NCI-H345 (cell line): ENCODE measurements at places on chromosomes 1 and 21.
A peak's percentile ranks its signal among the peaks of the same experiment; 100 is the strongest.

- DNase-seq, result no peak
Observed at GRCh38 chr1:228472655-228473054, 14.5 kb upstream of the RNF187 start.

DNA sequence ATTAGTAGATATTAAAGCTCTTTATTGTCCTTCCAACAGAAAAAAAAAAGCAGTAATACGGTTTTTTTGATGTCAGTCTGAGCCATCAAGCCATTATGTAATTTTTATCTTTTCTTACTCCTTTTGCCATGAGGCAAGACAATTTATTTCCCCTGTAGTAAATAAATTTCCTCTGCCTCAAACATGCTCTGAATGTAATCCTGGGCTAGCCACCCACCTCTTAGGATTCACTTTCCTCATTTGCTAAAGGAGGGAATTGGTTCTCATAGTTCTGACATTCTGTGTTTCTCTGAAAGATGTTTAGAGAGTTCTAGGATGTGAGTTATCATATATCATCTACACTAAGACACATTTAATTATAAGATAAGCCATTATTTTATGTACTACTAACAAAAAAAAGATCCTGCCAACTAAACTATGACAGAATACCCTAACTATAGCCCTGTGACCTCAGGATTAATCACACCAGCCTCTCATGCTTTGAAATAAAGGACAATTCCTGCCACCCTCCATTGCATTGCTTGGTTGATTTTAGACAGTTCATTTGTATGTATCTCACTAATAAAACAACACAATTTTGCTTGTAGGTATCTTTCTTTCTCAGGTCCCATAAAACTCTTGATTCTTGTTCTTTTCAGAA lies 34.0 kb upstream of the RAP1A start:
- DNase-seq, result no peak

GRCh38 chr1:182384387-182384960 lies 7.1 kb downstream of the GLUL start:
- DNase-seq, result no peak

GRCh38 chr1:153610811-153611301 lies 2.1 kb downstream of the S100A16 start:
- no peak for DNase-seq

DNA sequence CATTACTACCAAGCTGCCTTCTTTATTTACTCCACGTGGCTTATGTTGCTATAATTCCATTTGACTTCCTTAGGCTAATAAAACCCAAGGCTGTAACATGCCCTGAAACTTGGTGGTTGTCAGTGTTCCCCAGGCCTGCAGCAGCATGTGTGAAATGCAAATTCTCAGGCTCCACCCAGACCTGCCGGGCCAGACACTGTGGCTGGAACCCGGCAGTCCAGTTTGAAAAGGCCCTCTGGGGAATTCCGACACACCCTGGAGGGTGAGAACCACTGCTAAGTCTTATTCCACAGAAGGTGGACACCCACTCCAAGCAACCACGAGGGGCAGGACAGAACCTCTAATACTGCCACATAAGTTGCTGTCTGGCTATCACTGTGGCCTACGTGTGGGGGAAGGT lies 41.4 kb downstream of the URB1 start:
- DNase-seq, result no peak

DNA sequence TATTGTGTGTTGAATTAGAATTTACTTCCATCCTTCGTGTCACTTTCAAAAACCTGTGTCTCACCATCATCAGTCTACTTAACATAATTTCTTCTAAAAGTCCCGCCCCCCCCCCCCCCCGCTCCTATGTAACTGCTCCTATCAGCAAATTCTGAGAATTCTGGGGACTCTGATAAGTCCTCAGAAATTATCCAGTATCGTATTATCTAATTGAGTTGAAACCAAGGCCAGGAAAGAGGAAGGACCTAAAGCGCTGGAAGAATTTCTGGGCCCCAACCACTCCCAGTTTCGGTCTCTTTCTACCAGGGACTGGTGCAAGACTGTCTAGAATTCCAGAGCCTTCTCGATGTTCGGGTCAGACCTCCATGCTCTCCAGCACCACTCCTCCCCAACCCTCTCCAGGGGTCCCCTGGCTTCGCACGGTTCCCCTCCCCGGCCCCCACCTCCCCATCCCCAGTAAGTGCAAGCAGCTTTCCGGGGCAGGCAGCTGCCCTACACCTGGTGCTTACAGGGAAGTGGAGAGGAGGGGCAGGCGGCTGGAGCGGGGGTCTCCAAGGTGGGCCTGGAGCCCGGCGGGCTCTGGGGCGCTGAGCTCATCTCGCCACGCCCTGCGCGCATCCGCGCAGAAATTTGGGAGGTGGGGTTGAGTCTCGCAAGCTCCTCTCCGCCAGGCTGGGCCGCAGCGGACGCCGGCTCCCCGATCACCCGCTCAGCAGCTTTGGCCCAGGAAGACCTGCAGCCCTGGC lies 16.0 kb upstream of the ZNF496 start:
- no peak for DNase-seq

GRCh38 chr1:48040154-48040553 lies 43.0 kb upstream of the TRABD2B start:
- no peak for DNase-seq

DNA sequence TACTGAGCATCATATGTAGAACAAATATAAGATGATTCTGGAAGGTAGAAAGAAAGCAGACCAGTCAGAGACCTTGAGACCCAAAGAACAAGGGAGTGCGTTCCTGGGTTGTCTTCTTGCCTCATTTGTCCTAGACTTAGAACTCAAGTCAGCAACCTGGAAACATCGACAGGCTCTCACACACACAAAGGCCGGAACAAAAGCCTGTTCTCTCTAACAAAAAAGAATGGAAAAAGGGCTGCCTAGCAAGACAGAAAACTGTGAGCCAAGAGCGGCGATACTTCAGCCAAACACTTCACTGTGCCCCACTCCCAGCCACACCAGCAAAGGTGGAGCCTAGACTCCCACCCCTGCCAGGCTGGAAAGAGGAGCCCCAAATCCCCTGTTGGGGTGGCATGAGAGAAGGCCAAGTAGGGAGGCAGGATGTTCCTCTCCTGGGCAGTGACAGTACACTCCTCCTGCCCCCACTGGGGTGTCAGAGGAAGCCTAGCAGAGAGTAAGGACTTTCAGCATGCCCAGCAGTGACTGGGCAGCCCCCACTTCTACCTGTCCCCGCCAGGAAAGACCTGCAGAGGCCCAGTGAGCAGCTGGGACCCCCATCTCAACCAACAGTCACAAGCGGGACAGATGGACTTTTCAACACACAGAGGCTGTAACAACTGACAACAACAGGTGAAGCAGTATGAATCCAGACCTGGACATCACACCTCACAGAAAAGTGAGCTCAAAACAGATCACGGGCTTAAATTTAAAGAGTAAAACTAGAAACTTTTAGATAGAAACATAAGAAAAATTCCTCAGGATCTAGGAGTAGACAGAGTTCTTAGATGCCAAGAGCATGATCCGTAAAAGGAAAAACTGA lies 33.0 kb downstream of the MRAP start:
- no peak for DNase-seq

GRCh38 chr1:245177071-245177900 lies 22.5 kb downstream of the KIF26B start:
- DNase-seq, result peak; percentile 13

GRCh38 chr1:43492826-43493225 lies 37.9 kb upstream of the PTPRF start:
- DNase-seq, result no peak

DNA sequence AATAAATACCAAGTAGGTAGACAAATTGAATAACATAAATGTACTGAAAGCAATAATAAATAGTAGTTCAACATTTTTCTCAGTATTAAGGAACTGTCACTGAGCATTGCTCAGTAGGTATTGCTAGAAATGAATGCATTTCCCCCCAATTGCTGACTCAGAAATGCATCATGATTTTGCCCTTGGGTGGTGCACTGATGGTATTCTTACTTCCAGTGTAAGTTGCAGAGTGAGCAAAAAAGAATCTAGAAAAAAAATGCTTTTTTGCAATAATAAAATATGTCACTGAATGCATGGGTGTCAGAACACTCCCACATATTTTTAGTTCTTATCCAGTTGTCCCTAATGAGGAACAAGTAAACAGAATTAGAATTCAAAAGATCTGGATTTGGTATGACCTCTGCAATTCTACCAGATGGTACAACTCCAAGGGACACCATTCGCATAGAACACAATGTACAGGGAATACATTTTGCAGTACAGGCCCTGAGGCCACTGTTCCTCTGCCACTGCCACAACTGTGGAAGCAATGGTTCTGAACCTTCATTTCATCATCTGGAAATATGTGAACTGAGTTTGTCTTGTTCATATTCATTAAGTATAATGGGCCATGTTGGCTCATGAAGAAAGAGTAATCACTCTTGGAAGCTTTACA lies 78.0 kb downstream of the ATP6V1G3 start:
- DNase-seq, result no peak

GRCh38 chr1:207040181-207040533 lies 7.6 kb upstream of the C1orf116 start:
- DNase-seq, result no peak

GRCh38 chr1:205543351-205544301 lies 39.2 kb downstream of the CDK18 start:
- DNase-seq, result peak; percentile 76

- no peak for DNase-seq
Observed at GRCh38 chr1:228904222-228904621, 168.9 kb downstream of the RHOU start.

DNA sequence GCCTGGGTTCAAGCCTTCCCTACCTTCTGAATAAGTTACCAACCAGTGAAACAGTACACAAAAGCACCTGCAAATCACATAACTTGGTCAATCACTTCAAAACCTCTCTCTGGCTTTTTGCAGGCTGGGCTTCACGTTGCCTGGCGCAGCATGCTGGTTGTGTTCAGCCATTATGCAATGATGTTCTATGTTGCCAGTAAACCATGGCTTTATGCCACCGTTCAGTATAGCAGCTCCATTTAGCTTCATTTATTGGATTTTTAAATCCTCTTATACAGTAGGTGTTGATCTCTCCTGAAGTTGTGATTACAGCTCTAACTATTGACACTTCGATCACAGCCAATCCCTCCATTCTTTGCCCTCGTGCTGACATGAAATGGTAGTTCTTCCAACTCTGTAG lies 233.6 kb upstream of the PTBP2 start:
- DNase-seq, result no peak

DNA sequence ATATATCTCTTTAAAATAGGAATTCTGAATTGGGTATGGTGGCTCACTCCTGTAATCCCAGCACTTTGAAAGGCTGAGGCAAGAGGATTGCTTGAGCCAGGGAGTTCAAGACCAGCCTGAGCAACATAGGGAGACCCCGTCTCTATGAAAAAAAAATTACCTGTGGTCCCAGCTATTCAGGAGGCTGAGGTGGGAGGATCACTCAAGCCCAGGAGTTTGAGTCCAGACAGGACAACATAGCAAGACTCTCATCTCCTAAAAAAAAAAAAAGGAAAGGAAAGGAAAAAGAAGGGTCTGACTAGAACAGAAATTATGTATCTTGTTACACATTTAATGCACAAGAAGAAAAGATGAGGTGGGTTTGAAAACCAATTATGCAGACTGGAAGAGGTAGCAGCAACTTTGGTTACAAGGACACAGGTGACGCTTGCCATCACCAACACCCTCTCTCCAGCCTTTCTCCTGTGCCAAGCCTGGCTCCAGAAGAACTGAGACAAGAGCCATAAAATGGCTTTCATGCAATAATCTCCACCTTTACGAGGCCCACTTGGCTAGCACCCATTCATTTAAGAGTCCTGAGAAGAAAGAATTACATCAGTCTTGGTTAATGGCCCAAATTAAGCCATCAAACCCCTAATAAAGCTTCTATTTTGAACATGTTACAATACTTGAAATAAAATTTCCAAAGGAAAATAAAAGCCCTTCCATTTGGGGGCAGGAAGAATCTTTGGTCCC lies 4.8 kb upstream of the SELENBP1 start:
- no peak for DNase-seq

- no peak for DNase-seq
Observed at GRCh38 chr1:226327761-226328162, 18.8 kb upstream of the LIN9 start.

DNA sequence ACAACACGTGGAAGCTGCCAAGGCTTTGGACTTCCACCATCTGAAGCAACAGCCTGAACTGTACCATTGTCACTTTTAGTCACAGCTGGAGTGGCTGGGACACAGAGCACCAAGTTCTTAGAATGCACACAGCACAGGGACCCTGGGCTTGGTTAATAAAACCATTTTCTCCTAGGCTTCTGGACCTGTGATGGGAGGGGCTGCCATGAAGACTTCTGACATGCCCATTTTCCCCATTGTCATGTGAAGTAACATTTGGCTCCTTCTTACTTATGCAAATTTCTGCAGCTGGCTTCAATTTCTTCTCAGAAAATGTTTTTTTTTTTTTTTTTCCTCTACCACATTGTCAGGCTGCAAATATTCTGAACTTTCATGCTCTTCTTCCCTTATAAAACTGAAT lies 138.6 kb upstream of the BRINP3 start:
- DNase-seq, result no peak

DNA sequence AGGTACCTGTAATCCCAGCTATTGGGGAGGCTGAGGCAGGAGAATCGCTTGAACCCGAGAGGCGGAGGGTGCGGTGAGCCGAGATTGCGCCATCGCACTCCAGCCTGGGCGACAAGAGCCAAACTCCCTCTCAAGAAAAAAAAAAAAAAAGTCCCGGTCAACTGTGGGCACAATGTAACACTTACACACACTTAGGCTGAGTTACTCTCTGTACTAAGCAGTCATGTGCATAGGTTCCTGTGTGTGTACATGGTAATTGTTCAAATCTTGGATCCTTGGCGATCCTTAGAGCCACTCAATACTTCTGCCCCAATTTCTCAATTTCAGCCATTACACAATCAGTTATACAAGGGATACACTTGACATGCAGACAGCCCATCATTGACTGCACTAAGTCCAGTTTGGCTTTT lies 11.6 kb downstream of the SDCCAG8 start:
- no peak for DNase-seq

DNA sequence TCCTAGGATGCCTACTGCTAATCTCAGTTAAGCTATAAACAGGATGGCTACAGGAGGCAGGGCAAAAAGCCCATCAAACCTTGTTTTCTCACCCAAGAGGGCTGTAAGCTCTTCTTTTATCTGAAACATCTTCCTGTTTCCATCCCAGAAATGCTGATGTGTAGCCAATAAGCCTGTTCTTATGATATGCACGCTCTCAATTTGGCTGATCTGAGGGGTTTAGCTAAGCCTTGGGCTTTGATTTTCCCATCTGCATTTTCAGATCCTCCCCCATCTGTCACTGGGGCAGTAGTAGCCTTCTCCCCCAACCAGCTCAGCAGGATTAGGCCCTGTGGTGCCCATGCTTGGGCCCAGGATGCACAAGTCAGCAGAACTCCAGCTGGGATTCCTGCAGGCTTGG lies 105.0 kb downstream of the BRINP2 start:
- no peak for DNase-seq

GRCh38 chr1:36133484-36133883 lies 8.5 kb upstream of the COL8A2 start:
- no peak for DNase-seq

- DNase-seq, result no peak
Observed at GRCh38 chr1:90417126-90417525, 300.0 kb downstream of the BARHL2 start.
